ENCODE measurements at places on chromosomes 7 and 10. TPM values are rescaled to one million over a fixed set of nuclear protein-coding genes. Genes with fewer than 3 reads are reported as not detected.

The CYTH3 gene
- 11.6 TPM for total RNA-seq

The IMMP2L gene
- total RNA-seq, result 6.1 TPM

The ADCY1 gene
- 0.40 TPM for total RNA-seq

The ITIH5 gene
- not detected for total RNA-seq

The NKX2-3 gene
- 2.4 TPM for total RNA-seq

The EPHB4 gene
- total RNA-seq, result 148 TPM

The NRCAM gene
- 157 TPM for total RNA-seq
